T1000 (cell line): ENCODE measurements at places on chromosomes 6 and 20.

DNA sequence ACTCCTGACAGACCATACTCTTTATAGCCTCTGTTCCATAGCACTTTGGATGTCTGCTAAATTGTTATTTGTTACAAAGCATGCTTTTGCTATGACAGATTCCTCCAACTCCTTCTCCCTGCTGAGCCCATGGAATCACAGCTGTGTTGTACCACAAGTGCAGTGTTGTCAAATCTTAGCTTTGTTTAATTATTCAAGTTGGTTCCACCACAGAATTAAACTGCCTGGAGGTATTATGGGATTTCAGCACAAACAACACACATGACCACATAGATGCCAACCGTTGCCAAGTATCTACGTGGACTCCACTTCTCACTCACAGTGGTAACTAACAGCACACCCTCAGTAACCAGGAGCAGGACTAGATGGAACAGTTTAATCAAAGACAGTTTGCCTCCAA is 32.7 kb upstream of the MARCKS start:
- no peak for DNase-seq

GRCh38 chr6:118469468-118469867 is 78.6 kb upstream of the PLN start:
- DNase-seq, result no peak

- no peak for DNase-seq
These were observed 6.5 kb upstream of the RNF24 start for GRCh38 chr20:4021906-4022305.

DNA sequence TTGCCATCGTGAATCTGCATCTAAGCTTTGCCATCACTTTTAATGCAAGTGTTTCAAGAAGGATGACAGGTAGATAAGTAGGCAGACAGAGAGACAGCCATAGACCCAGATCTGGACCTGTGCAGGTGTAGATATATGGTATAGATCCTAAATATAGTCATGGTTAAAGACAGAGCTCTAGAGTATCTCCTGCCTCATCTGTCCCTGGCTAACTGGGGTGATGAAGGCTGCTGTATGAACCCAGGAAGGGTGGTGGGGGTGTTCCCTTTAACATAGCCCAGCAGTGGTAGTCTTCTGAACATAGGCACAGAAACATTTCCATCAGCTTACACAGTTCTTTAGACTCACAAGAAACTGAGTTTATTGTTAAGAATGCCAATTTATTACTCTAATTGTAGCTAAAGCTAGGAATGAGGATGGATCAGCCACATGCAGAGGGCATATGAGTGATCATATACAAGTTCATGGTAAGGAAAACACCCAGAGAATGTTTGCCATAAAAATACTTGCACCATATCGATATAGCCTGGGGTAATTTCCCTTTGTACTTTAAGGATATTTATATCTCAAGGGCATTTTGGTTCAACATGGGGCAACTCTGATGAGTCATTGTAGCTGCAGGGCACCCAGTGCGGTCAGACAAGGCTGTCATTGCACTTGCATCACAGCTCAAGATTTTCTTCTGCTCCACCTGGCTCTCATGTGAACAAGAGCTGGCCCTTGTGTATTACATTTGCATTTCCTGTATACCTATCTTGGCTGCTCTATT is 587.2 kb downstream of the EPM2A start:
- peak; percentile 78 for DNase-seq

GRCh38 chr6:170186941-170187668 is 103.8 kb downstream of the DLL1 start:
- DNase-seq, result no peak
